Hepatocyte (in vitro differentiated cells): ENCODE measurements at places on chromosomes 6 and 20. TPM values are rescaled to one million over a fixed set of nuclear protein-coding genes. Genes with fewer than 3 reads are reported as not detected.

GRCh38 chr20:38973107-38973506 is 11.0 kb downstream of the DHX35 start:
- no peak for DNase-seq
- no peaks in the 10 kb centered on the region for H3K27me3 ChIP-seq
- no peaks in the 10 kb centered on the region for H3K4me1 ChIP-seq
- H3K4me3 ChIP-seq: no peak overlapping the region

Gene ZNF165
- 6.5 and 9.4 TPM in 2 replicates for total RNA-seq

GRCh38 chr6:105909106-105909505 is 177.0 kb upstream of the PRDM1 start:
- no peaks in the 10 kb centered on the region for H3K27me3 ChIP-seq
- H3K4me3 ChIP-seq: no peak overlapping the region
- H3K4me1 ChIP-seq: no peaks in the 10 kb centered on the region
- no peaks in the 10 kb centered on the region for H3K36me3 ChIP-seq
- no peak for DNase-seq
- no peak overlapping the region for H3K27ac ChIP-seq

DNA sequence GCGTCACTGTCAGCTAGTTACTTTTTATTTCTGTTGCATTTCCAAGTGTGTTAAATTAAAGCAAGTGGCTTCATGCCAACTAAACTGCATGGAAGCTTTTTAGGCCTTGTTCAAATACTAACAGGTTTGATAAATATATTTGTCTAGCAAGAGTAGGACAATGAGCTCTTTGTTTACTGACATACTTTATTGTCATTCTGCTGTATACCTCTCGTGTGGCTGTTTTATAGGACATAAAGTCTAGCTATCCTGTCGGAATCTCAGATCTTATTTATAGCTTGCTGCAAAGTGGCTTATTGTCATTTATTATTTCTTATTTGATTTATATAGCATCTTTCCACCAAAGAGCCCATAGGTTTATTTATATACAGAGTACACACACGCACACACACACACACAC is 711.1 kb downstream of the KIF16B start:
- H3K27ac ChIP-seq: no peak overlapping the region
- no peak for DNase-seq
- H3K4me3 ChIP-seq: no peak overlapping the region

DNA sequence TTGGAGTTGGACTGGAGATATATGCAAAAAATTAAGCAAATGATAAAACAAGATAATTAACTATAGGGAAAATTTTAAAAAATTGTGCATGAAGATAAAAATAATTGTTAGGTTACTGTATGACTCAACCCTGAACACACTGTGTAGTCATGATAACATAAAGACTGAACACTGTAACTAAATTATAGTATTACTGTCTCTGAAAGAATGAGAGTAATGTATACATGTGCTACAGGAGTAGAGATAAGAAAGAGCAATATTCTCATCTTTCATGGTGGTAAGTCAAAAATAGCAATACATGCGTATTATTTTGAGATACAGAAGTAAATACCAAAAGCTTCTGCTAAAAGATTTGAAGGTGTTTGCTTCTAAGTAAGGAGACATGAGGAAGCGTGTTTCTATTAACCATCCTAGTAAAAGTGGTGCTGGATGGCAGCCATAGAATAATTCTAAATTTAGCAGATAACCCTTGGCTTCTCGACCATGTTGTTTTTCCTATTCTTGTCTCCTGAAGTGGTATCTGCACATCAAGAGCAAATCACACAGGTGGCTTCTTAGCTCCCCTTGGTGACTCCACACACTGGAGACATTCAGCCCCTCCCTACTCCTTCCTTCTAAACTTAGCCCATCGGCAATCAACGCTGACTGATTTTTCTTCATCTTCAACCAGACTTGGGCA is 390.6 kb upstream of the PLCB4 start:
- no peak for DNase-seq
- H3K27ac ChIP-seq: no peak overlapping the region
- no peak overlapping the region for H3K4me3 ChIP-seq
- no peaks in the 10 kb centered on the region for H3K4me1 ChIP-seq
- H3K36me3 ChIP-seq: no peaks in the 10 kb centered on the region

DNA sequence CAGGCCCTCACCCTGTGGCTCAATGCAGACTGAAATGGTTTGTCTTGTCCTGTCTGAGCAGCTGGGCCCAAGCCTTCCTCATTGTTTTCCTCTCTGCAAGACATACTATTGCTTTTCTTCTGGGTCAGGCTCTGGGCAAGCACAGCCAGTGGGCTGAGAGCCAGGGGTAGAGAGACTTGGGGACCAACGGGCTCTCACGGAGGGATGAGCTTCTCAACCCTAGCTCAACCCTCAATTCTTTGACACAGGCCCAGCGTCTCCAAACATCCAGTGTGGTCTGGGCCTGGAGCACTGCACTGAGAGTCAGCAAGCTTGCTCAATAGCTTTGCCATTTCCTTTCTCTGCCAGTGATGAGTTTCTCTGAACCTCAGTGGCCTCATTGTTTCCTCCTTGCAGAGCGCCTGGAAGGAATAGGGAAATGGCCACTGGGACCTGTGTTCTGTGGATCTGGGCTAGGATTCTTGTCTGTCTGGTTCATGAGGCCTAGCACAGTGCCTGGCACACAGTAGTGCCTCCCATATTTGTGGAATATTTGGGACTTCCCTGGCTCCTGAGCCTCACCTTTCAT is 9.3 kb downstream of the ANGPT4 start:
- no peak overlapping the region for H3K4me3 ChIP-seq
- no peak for DNase-seq
- peaks cover 12% of the 10 kb centered on the region for H3K4me1 ChIP-seq

- H3K36me3 ChIP-seq: no peaks in the 10 kb centered on the region
- no peak overlapping the region for H3K4me3 ChIP-seq
- H3K27ac ChIP-seq: no peak overlapping the region
- DNase-seq: no peak
Measured at GRCh38 chr20:47648943-47649342, 136.3 kb downstream of the SULF2 start.

Gene TAAR5
- not detected in 2 replicates for total RNA-seq

DNA sequence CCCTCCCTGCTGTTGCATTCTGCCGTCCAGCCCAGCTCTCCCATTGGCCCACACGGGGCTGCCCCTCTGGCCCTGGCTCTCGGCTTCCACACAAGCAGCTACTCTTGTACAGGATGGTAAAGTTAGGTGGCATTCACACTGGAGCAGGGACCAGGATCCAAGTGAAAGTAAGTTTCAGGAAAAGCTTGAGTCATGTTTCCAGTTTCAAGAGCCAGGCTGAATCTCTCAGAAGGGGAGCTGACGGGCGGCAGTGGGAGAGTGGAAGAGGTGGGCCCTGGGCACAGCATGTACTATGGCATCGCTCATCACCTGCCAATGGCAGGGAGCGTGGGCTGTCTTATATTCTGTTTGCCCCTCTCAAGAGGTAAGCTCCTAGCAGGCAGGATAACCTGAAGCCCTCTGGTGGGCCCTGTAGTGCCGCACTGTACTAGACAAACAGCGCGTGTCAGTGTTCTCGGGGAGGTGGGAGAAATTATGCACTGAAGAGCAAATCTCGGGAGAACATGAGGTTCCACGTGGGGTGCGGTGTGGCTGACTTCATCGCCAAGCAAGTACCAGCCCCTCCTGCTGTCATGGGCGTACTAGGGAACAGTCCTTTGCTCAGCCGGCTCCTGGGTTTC is 241.5 kb downstream of the NRN1 start:
- H3K27me3 ChIP-seq: no peaks in the 10 kb centered on the region
- no peak overlapping the region for H3K27ac ChIP-seq
- no peaks in the 10 kb centered on the region for H3K4me1 ChIP-seq
- H3K36me3 ChIP-seq: no peaks in the 10 kb centered on the region
- H3K4me3 ChIP-seq: no peak overlapping the region

- H3K4me1 ChIP-seq: no peaks in the 10 kb centered on the region
- no peaks in the 10 kb centered on the region for H3K36me3 ChIP-seq
- H3K27me3 ChIP-seq: peaks cover 4% of the 10 kb centered on the region
- DNase-seq: no peak
- no peak overlapping the region for H3K4me3 ChIP-seq
- no peak overlapping the region for H3K27ac ChIP-seq
Measured at GRCh38 chr20:63122626-63123025, 93.3 kb downstream of the YTHDF1 start.

Gene KCNK16
- total RNA-seq: not detected in 2 replicates

GRCh38 chr6:43736211-43736786 is 33.7 kb upstream of the VEGFA start:
- no peak overlapping the region for H3K27ac ChIP-seq
- DNase-seq: no peak
- peaks cover 14% of the 10 kb centered on the region for H3K4me1 ChIP-seq
- H3K27me3 ChIP-seq: no peaks in the 10 kb centered on the region
- no peak overlapping the region for H3K4me3 ChIP-seq

DNA sequence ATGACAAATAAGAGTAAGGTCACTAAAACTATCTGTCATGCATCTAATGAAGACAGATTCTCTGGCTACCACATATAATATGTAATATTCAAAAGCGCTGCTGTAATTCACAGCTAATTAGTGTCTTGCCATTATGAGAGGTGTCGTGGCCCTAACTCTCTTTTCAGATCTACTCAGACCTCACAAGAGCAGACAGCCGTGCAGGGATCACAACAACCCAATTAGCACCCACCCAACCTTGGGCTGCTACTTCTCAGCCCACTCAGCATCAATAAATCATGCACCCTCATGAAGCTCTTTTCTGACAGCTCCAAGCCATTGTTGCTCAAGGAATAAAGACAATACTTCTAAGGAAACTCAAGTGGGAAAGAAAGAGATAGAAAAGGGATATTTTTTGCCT is 61.5 kb downstream of the FRK start:
- no peak overlapping the region for H3K27ac ChIP-seq
- no peaks in the 10 kb centered on the region for H3K27me3 ChIP-seq
- no peaks in the 10 kb centered on the region for H3K4me1 ChIP-seq
- H3K4me3 ChIP-seq: no peak overlapping the region
- no peak for DNase-seq

GRCh38 chr20:25491446-25492038 is 84.1 kb downstream of the GINS1 start:
- no peaks in the 10 kb centered on the region for H3K27me3 ChIP-seq
- no peaks in the 10 kb centered on the region for H3K4me1 ChIP-seq
- no peaks in the 10 kb centered on the region for H3K36me3 ChIP-seq
- H3K27ac ChIP-seq: no peak overlapping the region

DNA sequence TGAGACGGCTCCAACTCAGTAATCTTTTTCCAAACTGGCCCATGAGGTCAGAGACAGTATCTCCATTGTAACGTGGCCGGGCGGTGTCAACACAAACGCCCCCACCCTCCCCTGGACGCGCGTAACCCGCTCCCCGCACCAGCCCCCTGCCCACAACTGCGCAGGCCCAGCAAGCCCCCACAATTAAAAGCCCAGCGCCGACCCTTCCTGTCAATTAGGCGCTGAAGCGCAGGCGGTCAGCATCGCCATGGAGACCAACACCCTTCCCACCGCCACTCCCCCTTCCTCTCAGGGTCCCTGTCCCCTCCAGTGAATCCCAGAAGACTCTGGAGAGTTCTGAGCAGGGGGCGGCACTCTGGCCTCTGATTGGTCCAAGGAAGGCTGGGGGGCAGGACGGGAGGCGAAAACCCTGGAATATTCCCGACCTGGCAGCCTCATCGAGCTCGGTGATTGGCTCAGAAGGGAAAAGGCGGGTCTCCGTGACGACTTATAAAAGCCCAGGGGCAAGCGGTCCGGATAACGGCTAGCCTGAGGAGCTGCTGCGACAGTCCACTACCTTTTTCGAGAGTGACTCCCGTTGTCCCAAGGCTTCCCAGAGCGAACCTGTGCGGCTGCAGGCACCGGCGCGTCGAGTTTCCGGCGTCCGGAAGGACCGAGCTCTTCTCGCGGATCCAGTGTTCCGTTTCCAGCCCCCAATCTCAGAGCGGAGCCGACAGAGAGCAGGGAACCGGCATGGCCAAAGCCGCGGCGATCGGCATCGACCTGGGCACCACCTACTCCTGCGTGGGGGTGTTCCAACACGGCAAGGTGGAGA is at the start of the genes HSPA1A and HSPA1L:
HSPA1A (plus strand) TSS at position 519 of the 814 bp plus-strand sequence; CDS start at position 733, 214 bp downstream.
HSPA1L (minus strand) TSS at position 259 of the 814 bp plus-strand sequence. CDS start 3,311 bp downstream, outside the sequence.
- H3K27ac ChIP-seq: peak within 1 kb of the TSS; percentile 97
- no peaks in the 10 kb centered on the region for H3K27me3 ChIP-seq
- DNase-seq: peak; percentile 94
- H3K4me1 ChIP-seq: peaks cover 27% of the 10 kb centered on the region
- H3K36me3 ChIP-seq: no peaks in the 10 kb centered on the region

Gene GJA10
- 0.24 TPM in 1 of 2 replicates, not detected in the other for total RNA-seq
